NCI-H774 (cell line): ENCODE measurements at places on chromosomes 7 and 10.
A peak's percentile ranks its signal among the peaks of the same experiment; 100 is the strongest.

- DNase-seq: no peak
Observed at GRCh38 chr7:116551692-116552091, 26.9 kb downstream of the CAV1 start.

GRCh38 chr7:24419077-24419476 is 135.1 kb downstream of the NPY start:
- no peak for DNase-seq

GRCh38 chr10:70190581-70190980 is 20.3 kb upstream of the SAR1A start:
- DNase-seq: no peak

DNA sequence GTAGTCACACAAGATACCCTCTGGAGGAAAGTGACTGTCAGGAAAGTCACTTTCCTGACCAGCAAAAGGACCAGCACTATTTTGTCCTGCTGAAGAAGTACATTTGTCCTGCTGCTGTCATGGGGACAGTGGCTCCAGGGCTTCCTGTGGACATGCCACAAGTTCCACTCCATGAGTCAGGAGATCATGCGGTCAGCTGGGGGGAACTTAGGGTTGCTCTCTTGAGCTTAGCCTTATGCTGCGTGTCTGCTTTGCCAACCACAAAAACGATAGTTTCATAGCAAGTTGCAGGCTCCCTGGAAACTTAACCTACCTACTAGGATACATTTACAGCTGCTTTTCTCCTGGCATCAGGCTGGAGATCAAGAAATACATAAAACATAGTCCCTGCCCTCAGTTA is 19.8 kb upstream of the ALOX5 start:
- DNase-seq: no peak

GRCh38 chr10:114315566-114316420 is 76.7 kb downstream of the VWA2 start:
- DNase-seq: no peak

DNA sequence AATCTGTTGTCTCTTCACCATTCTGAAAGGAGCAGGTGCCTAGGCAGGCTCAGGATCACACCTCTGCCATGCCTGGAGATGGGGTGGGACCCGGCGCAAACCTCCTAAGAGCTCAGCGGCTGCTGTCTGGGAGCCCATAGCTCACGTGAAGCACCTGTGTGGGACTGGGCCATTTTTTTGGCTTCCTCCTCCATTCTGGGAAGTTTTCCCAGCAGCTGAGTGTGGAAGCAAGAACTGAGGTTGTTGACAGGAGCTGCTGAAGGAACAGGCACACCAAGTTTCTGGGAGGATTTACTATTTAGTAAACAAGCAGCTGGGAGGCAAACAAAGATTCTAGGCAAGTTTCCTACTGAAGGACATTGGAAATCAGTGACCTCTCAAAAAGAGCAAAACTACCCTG is 77.3 kb downstream of the FAM13C start:
- DNase-seq: no peak

- no peak for DNase-seq
Observed at GRCh38 chr10:113858541-113858940, 4.1 kb downstream of the NHLRC2 start.

DNA sequence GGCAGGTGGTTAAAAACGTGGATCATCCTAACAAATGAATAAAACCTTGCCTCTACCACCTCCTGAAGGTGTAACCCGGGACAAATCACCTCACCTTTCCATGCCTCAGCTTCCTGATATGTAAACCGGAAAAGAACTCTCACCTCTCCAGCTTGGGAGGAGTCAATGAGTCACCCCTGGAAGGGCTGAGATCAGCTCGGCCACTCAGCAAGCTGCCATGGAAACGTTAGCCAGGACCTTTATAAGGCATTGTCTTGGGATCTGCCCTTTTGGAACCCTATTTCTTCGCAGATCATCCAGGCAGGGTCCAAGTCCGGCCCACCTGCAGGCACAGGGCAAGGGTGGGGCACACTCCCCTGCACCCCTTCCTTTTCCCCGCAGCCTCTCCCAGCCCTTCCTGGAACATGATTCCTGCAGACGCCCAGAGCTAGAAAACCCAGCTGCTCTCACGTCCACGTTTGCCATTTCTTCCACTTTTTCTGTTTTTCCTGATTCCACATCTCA is 81.6 kb upstream of the PFKP start:
- DNase-seq: peak; percentile 83

DNA sequence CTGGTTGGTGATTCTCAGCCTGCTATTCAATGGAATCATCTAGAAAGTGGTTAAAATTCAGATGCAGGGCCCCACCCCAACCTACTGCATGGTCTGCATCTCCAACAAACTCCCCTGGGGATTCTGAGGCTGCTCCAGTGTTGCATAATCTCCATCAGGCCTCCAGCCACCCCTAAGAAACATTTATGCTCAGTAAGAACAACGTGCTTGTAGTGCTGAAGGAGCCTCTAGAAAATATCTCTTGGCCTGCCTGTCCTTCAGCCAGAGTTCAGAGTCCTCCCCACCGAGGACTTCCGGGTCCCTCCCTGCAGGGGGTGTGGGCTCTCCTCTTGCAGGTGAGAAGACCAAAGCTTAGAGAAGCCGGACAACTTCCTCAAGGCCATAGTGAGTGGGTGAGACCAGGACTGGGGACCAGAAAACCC is 159.8 kb downstream of the SH3PXD2A start:
- DNase-seq: no peak

GRCh38 chr7:137820156-137820555 is 26.6 kb downstream of the DGKI start:
- no peak for DNase-seq

DNA sequence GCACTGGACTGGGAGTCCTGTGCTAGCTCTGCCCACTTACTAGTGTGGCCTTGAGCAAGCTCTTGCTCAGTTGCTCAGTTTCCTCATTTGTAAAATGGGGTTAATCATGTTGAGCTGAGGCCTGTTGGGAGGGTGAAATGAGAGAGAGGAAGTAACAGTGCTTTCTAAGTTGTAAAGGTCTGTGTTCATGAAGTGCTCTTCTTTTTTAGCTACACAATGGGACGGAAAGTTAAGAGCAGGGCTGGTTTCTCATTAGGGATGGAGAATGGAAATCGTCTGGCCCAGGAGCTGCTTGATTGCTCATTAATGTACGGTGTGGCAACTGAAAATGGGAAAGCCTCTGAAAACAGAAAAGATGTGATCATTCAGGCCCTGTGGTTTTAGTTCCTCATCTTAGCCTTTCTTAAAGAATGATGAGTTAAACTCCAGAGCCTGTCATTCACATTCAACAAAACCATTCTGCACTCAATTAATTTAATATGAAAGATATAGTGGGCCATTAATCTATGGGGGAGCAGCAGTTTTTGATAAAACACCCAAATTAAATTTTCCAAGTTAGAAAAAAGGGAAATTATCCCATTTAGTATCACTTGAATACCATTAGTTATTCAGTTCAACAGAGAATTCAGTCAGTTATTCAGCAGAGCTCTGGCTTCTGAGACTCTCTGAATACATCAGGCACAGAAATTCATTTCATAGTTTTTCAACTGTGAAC is 60.5 kb downstream of the SH2D4B start:
- DNase-seq: no peak

DNA sequence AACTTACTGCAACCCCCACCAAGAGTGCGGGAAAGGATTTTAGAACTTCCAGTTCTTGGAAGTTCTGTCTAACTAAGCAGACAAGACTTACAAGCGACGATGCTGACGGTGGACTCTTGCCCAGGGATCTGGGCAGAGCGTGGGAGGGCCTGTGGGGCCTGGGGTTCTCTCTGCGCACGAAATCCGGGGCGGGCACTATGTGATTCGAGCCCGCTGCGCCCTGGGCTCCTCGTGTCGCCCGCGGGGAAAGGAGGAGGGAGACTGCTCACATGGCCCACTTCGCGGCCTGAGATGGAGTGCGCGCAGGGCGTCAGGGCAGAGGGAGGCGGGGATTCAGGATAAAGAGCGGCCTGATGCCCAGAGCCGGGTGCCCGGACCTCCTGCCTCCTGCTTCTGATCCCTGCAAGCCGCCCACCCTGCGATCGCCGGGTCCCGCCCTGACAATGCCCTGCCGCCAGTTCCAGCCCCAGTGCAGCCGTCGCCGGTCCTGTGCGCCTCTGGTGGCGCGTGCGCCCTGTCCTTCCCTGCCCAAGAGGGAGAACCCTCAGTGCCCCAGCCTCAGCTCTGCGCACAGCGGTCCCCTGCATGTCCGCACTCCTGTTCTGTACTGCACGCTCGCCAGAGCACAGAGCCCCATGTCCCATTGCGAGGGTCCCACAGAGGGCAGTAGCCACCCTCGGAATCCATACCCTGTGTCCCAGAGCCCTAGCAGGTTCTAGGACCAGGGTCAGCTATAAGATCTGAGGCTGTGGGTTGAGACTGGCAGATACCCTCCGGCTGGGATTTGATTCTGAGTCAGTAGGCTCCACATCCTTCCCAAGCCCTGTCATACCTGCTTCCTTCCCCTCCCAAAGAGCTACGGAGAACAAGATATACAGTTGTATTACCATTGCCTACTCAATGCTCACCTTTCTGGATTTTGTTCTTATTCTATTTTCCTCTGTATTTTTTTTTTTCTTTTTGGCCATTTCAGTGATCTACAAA is 99.4 kb upstream of the TMEM106B start:
- DNase-seq: no peak

- DNase-seq: no peak
Observed at GRCh38 chr7:123876557-123877256, 31.7 kb downstream of the HYAL4 start.

DNA sequence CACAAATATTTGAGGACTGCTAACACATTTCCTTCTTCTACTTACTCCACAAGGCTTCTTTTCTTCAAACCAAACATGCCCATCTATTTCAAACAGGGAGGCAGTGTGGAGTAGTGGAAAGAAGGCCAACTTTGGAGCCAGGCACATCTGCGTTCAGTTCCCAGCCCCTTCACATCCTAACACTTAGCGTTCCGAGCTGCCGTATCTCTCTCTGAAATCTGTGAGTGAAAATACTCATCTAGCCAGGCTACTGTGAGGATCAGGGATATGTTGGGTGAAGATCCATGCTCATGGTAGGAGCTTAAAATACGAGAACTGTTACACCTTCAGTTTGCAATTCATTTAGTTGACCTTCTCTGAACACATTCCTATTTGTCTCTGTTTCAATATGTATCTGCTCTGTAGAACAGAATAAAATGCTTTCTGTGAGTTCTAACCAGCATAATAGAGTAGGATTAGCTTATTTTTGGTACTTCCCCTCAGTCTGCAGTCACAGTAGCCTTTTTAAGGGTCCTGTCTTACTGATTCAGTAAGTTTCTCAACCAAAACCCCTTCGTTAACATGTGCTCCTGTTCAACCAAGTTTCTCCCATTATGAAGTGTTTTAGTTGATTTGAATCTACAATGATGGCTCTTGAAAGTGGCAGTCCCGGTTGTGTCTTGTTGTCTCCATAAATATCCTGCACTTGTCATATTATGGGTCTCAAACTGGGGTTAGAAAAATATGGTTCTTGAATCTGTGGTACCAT is 3.3 kb upstream of the MEST start:
- no peak for DNase-seq

DNA sequence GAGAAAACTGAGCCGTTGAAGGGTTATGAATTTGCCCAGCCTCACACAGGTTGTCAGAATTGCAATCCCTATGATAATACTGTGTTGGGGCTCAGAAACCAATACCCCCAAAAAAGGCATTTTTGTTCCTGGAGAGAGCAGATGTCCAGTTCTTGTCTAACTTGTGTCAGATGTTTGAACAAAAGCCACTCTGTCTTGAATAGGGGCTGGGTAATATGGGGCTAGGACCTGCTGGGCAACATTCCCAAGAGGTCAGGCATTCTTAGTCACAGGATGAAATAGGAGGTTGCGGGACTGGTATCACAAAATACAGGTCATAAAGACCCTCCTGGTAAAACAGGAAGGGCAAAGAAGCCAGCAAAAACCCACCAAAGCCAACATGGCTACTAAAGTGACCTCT is 482.1 kb downstream of the IPMK start:
- DNase-seq: no peak

DNA sequence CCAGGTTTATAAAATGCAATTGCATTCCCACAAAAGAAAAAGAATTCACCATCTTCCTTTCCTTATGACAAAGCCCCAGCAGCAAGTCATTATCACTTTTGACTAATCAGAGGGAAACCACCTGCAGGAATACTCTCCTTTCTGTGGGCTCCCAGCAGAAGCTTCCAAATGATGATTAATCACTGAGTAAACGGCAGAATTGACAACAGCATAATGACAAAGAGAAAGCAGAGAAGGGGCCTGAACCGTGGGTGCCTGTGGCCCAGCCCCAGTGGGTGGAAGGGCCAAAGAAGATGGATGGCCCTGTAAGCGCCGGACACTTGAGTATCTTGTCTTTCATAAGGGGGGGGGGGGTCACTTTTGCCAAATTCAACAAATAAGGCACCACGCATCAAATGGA is 152.4 kb upstream of the NRBF2 start:
- no peak for DNase-seq

DNA sequence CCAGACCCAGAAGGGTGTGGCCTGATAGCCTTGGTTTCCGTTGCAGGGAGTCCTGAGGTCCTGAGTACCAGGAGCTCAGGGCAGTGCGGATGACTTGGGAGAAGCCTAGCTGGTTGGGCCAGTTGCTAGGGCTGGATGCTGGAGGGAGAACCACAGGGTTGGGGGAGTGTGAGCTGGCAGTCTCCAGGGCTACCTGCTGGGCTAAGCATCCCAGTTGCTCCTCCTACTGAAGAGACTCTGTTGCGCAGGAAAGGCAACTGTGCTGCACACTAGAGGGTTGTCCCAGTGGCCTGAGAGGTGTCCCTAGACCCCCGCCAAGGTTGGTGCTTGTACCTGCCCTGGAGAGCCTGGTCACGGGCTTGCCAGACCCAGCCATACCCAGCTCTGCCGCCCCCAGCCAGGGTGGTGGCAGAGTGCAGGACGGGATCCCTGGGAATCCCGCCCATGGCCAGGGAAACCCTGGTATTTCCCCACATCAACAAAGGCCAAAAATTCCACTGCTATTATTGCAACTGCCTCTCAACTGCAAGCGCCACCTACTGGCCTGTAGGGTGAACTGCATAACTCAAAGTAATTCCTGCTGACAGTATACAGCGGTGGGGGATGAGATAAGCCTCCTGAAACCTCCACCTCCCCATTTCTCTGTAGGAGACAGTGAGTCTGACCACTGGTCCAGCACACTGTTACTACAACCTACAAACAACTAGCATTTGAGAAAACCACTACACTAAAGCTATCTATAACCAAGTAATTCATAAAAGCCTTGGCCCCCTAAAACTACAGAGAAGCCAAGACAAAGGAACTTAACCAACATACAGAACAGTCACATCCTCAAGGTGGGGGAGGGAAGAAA is 67.6 kb upstream of the DDC start:
- DNase-seq: no peak

DNA sequence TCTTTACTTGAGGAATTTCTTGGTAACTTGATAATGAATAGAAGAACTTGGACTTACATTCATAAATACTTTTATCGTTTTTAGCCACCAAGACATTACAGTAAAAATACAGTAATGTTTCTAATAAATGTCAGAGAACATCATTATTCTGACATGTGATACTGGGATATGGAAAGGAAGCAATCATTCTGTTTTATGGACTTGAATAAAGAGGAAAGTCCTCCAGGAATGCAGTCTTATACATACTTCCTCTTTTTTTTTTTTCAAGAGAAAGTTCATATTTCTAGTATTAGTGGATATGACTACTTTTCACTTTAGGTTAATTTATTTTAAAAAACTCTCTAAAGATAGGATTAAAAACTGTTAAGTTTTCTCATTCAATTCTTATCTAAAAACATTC is 220.0 kb upstream of the SEMA3C start:
- no peak for DNase-seq
